ENCODE measurements at places on chromosomes 3 and 15. TPM values are rescaled to one million over a fixed set of nuclear protein-coding genes. Genes with fewer than 3 reads are reported as not detected.

GOLGA8T gene
- 0.18 TPM for polyA plus RNA-seq

TRAK1 gene
- polyA plus RNA-seq = 6.8 TPM

SLC12A8 gene
- 4.1 TPM for polyA plus RNA-seq

XCR1 gene
- 0.01 TPM for polyA plus RNA-seq

PLS1 gene
- 7.6 TPM for polyA plus RNA-seq

POC1A gene
- 2.6 TPM for polyA plus RNA-seq

CYP8B1 gene
- polyA plus RNA-seq = 0.01 TPM

Measured in adipose tissue (tissue), 3 donors.